CD8-positive, alpha-beta memory T cell (primary cell): ENCODE measurements at places on chromosomes 11 and 22.
A peak's percentile ranks its signal among the peaks of the same experiment; 100 is the strongest.

DNA sequence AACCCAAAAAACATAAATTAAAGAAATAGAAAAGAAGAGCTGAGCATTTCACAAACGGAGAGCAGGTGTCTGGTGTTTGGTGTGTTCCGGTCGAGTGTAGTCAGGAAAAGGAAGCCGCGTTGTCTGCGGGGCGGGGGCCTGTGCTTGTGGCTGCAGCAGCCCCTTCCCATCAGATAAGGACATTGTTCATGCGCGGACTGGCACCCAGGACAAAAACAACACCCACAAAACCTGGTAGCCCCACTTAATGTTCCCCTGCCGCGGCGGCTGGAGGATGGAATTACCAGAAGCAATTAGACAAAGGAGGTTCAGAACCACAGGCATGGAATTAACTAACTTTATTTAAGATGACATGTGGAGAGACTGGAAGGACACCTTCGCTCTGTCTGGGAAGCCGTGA is 29.9 kb downstream of the KRTAP5-5 start:
- H3K4me3 ChIP-seq: no peak overlapping the region
- H3K4me1 ChIP-seq: peaks cover 10% of the 10 kb centered on the region
- no peak overlapping the region for H3K27ac ChIP-seq
- no peaks in the 10 kb centered on the region for H3K36me3 ChIP-seq
- DNase-seq: no peak

DNA sequence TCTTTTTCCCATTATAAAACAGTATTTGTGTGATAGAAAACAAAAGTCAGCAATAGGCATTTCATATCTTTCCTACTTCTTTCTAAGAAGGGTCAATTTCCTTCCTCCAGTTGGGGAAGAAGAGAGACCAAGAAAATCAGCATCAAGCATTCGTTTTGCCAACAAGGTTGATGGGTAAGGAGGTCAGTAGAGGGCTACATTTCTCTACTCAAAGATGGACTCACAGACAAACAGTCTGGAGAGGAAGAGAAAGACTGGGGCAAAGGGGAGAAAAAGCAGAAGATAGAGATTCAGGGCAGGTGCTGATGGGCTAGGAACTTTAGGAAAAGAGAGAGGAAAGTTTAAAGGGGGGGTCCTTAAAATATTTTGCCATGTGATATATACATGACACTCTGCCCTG is 8.6 kb upstream of the MTNR1B start:
- H3K4me1 ChIP-seq: no peaks in the 10 kb centered on the region
- no peak overlapping the region for H3K4me3 ChIP-seq
- no peaks in the 10 kb centered on the region for H3K27me3 ChIP-seq
- DNase-seq: no peak

GRCh38 chr11:45662096-45662664 is 3.2 kb downstream of the CHST1 start:
- H3K36me3 ChIP-seq: no peaks in the 10 kb centered on the region
- no peak for DNase-seq
- peaks cover 4% of the 10 kb centered on the region for H3K4me1 ChIP-seq
- H3K27me3 ChIP-seq: peaks cover 40% of the 10 kb centered on the region
- H3K27ac ChIP-seq: no peak overlapping the region

GRCh38 chr22:45538281-45538680 is 35.6 kb downstream of the FBLN1 start:
- no peak overlapping the region for H3K27ac ChIP-seq
- no peak for DNase-seq
- no peaks in the 10 kb centered on the region for H3K4me1 ChIP-seq
- H3K36me3 ChIP-seq: no peaks in the 10 kb centered on the region
- H3K27me3 ChIP-seq: no peaks in the 10 kb centered on the region
- H3K4me3 ChIP-seq: no peak overlapping the region

GRCh38 chr11:29801561-29801960 is 215.3 kb downstream of the KCNA4 start:
- no peak for DNase-seq
- H3K4me1 ChIP-seq: no peaks in the 10 kb centered on the region

DNA sequence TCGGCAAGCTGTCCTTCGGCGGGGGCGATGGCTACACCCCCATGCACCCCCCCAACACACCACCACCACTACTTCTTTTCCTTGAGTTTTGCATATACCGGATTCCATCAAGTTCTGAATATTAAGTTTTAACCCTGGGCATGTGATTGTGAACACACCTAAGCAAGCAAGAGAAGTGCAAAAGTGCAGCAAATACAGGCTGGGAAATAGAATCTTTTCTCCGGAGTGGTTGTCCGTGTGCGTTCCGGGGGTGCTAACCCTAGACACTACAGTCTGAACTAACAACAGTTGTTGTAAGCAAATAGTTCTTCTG is 574 bp downstream of the PRSS23 start:
- H3K4me3 ChIP-seq: no peak overlapping the region
- H3K27me3 ChIP-seq: no peaks in the 10 kb centered on the region
- H3K27ac ChIP-seq: no peak overlapping the region
- H3K36me3 ChIP-seq: no peaks in the 10 kb centered on the region
- no peak for DNase-seq
- peaks cover 9% of the 10 kb centered on the region for H3K4me1 ChIP-seq

DNA sequence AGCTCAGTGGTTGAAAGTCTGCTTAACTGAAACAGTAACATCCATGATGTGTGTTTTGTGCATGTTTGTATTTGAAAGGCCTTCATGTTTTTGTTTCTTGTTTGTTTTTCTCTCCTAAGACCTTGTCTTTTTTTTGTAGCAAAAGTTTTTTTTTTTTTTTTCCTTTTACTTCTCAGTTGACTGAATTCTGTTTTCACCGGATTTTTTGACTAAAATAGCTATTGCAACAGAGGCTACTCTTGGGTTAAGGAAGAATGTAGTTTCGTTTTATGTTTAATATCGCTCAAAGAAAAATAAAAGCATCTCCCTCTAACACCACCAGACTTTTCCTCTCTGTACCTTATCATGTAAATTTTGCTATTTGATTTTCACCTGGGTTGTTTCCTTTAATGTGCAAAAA is 15.1 kb downstream of the APOL6 start:
- no peak for DNase-seq
- no peak overlapping the region for H3K4me3 ChIP-seq
- no peaks in the 10 kb centered on the region for H3K27me3 ChIP-seq
- peaks cover 17% of the 10 kb centered on the region for H3K36me3 ChIP-seq
- H3K27ac ChIP-seq: peak overlapping the region; percentile 6
- H3K4me1 ChIP-seq: peaks cover 52% of the 10 kb centered on the region

- H3K36me3 ChIP-seq: no peaks in the 10 kb centered on the region
- no peaks in the 10 kb centered on the region for H3K27me3 ChIP-seq
- H3K27ac ChIP-seq: no peak overlapping the region
Measured at GRCh38 chr22:27541836-27542235, 259.7 kb downstream of the MN1 start.

DNA sequence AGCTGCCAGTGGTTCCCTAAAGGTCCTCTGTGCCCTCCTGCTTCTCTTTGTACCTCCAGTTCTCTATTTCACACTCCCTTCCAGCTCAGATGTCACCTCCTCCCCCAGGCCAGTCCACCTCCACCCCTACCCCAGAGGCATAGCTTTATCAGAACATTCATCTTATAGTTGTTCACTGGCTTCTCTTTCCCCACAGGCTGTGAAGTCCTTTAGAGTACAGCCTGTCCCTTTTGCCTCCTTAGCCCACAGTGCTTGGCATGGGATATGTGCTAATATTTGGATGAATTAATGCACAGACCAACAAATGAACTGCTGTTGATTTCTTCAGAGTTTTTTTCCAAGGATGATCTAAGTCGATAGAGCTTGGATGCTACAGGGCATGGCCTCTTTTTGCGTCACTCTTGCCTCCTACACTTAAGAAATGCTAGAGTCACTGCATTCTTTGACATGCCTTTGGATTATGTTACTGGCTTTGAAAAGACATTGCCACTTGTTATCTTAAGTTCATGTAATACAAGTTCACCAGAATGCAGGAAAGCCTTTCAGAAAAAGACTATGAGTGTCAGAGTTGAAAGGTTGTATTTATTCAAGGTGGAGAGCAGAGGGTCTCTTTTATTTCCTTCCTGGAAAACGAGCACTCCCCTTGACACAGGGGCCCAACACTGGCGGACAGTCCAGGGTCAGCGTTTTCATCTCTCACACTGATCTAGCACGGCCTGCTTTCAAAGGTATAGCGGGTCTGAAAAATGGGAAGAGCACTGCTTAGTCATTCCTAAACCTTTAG is 75.7 kb downstream of the PISD start:
- peak overlapping the region; percentile 30 for H3K27ac ChIP-seq
- no peak overlapping the region for H3K4me3 ChIP-seq

DNA sequence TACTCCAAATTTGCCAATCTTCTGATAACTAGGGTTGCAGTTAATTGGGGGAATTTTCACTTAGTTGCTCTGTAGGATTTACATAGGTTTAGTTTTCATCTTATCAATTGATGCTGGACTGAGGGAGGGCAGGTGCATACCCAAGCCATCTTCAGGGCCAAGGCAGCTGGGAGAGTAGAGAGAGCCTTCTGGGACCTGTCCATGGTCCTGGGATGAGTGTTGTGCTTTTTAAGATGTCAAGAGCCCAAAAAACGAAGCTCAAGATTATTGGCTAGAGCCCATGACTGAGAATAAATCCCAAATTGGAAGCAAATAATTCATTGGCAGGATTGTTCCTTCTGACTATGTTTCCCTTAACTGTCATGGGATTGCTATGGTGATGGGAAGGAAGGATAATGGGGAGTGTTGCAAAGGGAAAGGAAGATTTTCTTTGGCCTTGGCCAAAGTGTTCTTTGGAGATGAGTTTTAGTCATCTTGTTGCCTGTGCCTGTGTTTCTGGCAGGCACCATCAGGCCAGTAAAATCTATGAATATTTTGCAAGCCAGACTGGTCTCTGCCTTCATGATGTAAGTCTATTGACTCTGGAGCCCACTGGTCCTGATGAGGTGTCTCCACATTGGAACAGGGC is 4.5 kb downstream of the SLC22A6 start:
- no peaks in the 10 kb centered on the region for H3K36me3 ChIP-seq
- DNase-seq: no peak
- H3K4me1 ChIP-seq: no peaks in the 10 kb centered on the region
- H3K27me3 ChIP-seq: no peaks in the 10 kb centered on the region
- no peak overlapping the region for H3K27ac ChIP-seq
- no peak overlapping the region for H3K4me3 ChIP-seq

DNA sequence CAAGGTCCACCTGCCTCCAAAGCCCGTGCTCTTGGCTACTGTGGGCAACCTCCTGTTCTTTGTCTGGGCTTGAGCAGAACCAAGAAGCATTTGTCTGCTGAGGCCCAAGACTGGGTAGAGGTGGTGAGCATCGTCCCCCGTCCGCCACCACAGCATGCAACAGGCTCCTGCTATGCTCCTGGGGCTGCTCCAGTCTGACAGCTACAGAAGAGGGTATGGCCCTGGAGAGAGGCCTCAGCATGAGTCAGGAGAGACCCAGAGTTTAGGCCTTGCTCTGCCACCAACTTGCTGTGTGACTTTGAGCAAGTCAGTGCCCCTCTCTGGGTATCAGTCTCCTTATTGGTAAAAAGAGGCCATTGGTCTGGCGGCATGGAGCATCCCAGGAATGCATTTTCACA is 91.2 kb downstream of the TP53I11 start:
- H3K4me3 ChIP-seq: no peak overlapping the region
- no peak overlapping the region for H3K27ac ChIP-seq
- H3K27me3 ChIP-seq: no peaks in the 10 kb centered on the region
- peaks cover 5% of the 10 kb centered on the region for H3K36me3 ChIP-seq

- no peaks in the 10 kb centered on the region for H3K27me3 ChIP-seq
- H3K36me3 ChIP-seq: peaks cover under 1% of the 10 kb centered on the region
- H3K27ac ChIP-seq: no peak overlapping the region
- H3K4me3 ChIP-seq: no peak overlapping the region
Measured at GRCh38 chr11:102343809-102344208, 3.2 kb upstream of the BIRC2 start.

DNA sequence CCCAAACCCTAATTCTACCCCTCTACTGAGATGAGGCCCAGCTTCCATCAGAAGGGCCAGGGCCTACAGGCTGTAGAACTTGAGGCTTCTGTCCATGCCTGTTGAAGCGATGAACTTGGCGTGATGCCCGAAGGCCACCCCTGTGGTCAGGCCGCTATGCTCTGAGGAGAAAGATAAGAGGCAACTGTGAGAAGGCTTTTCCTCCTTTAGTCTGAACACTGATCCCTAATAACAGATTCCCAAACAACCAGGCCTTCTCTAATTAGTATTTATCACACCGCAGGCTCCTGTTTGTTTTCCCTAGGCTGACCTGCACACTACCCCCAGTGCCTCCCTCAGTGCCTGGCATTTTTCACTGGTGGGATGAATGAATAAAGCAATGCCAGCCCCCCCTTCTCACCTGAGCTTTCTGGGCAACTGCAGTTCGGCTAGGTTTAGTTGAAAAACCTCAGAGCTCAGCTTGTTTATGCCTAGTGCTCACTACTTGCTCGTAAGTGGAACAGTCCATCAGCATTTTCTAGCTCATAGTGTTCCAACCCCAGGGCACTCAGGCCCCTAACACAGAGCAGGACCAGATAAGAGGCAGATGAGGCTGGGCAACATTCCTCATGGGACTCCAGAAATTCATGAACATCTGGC is 15.2 kb downstream of the PRPF19 start:
- H3K4me3 ChIP-seq: no peak overlapping the region
- no peak for DNase-seq
- no peaks in the 10 kb centered on the region for H3K27me3 ChIP-seq
- no peak overlapping the region for H3K27ac ChIP-seq
- H3K4me1 ChIP-seq: no peaks in the 10 kb centered on the region
- H3K36me3 ChIP-seq: peaks cover 15% of the 10 kb centered on the region

DNA sequence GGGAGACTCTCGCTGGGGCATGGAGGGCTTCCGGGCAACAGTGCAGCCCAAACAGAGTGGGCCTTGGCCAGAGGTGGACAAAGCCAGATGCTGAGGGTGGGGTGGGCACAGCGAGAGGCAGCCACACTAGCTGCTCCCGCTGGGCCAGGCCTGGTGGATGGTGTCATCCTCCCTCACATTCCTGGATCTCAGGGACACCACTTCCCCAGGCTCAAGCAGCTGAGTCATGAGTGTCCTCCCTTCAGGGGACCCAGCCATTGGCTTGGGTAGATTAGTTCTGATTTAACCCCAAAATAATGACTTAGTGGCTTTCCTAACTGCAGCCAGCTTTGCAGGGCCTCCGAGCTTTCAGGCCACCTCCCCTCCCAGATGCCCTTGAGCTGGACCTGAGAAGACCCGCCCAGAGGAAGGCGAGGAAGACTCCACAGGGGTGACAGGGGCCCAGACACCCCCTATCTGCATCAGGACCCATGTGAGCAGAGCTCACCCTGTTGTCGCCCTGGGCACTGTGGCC is 25.9 kb upstream of the WNT7B start:
- no peaks in the 10 kb centered on the region for H3K27me3 ChIP-seq
- no peak overlapping the region for H3K27ac ChIP-seq
- H3K36me3 ChIP-seq: no peaks in the 10 kb centered on the region
- peaks cover 8% of the 10 kb centered on the region for H3K4me1 ChIP-seq
- no peak for DNase-seq

- no peaks in the 10 kb centered on the region for H3K27me3 ChIP-seq
- H3K27ac ChIP-seq: no peak overlapping the region
- DNase-seq: no peak
- no peaks in the 10 kb centered on the region for H3K36me3 ChIP-seq
- no peak overlapping the region for H3K4me3 ChIP-seq
Measured at GRCh38 chr11:12130180-12130980, 20.0 kb downstream of the MICAL2 start.
